ENCODE measurements at places on chromosomes 12 and 14. TPM values are rescaled to one million over a fixed set of nuclear protein-coding genes. Genes with fewer than 3 reads are reported as not detected.

DNA sequence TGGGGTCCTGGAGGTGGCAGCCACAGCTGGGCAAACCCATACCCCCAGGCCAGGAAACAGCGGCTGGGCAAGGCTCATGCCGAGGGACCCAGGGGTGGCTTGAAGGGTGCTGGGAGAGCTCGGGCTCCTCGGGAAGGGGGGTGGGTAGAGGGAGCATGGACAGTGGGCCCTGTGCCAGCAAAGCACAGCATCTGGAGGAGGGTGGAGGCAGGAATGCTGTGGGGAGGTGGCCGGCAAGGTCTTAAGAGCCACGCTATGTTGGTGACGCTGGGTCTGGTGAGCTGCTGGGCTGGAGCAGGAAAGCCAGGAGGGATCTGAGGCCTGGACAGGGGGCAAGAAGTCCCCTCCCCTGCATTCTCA is 48.2 kb upstream of the DLK1 start:
- DNase-seq: no peak

- DNase-seq: no peak
Observed at GRCh38 chr12:124024776-124025175, 51.8 kb downstream of the ZNF664 start.

DNA sequence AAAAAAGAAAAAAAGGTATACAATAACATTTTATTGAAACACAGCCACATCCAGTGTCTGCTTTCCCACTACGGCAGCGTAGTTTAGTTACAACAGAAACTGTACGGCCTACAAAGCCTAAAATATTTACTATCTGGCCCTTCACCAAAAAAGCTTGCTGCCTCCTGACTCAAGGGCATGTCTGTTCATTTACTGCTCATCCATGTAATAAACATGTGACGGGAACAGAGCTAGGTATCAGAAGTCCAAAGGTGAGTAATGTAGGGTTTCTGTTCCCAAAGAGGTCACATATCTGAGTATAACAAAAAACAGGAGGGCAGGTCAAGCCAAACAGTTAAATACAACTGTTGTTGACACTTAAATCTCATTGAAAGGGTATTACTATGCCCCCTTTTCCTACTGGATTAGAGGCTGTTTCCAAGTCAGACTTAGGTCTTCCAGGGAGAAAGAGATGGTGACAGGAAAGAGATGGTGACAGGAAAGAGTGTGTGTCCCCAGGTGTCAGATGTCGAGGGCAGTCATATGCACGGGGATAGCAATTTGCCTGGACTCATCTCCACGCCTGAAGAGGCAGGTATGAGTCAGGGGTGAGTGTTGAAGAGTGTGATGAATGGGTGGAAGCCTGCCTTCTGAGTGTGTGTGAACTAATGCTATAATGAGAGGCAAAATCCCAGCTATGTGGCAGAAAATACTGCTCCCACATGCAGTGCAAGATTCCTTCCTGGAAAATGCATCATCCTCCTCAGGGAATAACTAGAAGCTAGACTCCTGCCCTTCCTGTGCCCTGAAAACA is 77.7 kb downstream of the MAP3K9 start:
- no peak for DNase-seq

DNA sequence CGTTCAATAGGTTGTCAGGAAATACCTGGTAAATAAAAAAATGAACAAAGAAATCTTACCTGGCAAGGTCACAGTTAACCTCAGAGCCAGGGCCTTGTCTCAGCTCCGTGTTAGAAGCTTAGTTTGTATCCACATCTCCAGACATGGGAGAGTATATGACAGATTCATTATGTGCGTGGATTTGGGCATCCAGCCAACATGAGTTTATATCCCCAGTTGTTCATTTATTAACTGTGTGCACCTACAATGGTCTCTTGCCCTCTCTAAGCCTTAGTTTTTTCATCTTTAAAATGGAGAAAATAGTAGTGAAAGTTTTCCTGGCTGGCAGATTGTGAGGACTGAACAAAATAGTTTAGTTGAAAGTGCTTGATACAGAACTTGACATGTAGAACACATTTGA is 437.8 kb downstream of the NPAS3 start:
- no peak for DNase-seq

DNA sequence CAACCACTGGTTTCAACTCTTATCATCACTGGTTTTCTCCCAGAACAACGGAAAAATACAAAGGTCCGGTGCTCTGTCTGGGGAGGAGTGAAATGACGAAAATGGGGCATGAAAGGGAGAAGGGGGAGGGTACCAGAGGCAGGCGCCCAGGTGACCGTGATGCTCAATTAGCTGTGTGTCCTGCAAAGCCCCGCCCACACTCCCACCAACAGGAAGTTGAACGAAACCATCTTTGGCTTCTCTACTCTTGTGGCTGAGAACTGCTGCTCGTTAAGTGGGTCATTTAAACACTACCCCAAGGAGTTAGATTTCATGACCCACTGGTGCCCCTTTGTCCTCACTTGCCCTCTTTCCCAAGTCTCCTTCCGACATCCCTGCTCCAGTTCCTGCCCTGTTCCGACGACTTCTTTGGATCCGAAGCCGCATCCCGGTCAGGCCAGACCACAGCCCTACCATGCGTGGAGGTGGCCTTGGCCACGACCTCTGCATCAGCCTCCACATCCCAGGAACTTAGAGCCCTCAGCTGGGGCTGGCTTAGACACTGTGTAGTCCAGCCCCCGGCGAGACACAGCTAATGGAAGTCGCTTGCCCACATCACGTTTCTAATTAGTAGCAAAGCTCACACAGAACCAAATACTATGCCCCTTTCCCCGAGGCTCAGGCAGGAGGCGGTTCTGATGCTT is 11.4 kb upstream of the LRTM2 start:
- DNase-seq: no peak

GRCh38 chr12:11166300-11166699 is 4.7 kb upstream of the SMIM10L1 start:
- DNase-seq: no peak

- DNase-seq: no peak
Observed at GRCh38 chr12:131011165-131012079, 57.7 kb downstream of the ADGRD1 start.

DNA sequence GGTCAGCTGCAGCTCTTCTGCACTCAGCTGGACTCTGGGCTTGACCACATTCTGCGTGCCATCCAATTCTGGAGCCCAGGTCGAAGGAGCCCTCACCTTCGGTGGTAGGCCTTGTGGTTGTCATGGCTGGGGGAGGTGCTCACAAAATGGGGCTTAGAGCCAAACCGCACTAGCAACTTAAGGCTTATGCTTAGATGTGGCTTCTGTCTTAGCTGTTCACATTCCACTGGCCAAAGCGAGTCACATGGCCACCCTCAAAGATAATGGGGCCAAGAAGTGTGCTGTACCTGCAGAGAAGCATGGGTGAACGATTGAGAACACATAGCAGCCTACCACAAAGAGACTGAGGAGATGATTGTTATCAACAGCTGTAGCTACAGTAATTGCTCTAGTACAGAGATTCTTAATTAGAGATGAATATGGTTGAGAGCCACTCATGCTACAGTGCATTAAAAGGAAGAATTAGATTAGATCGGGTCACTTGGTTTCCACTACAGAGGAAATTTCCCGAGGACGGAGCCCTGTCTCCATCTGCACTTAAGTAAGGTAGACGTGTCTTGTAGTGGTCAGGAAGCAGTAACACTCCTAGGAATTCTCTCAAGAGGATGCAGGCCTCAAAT is 334.6 kb upstream of the FKBP4 start:
- DNase-seq: no peak

DNA sequence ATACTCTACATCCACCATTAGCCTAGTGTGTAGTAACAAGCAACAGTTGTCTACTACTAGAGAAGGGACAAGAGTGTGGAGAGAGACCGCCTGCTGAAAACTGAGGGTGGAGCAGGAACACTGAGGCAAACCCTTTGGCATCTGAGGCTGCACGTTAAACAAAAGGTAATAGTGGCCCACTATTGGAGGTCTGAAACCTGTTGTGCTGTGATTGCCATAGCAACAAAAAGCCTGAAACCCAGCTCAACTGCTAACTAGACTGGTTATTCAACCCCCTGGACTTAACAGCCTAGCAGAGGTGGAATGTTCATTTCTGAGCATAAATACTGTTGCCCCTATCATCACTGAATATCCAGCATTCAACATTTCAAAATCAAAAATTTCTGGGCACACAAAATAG is 43.0 kb downstream of the PPP4R4 start:
- DNase-seq: no peak

GRCh38 chr14:72590577-72590976 is 303.3 kb downstream of the DPF3 start:
- DNase-seq: no peak

DNA sequence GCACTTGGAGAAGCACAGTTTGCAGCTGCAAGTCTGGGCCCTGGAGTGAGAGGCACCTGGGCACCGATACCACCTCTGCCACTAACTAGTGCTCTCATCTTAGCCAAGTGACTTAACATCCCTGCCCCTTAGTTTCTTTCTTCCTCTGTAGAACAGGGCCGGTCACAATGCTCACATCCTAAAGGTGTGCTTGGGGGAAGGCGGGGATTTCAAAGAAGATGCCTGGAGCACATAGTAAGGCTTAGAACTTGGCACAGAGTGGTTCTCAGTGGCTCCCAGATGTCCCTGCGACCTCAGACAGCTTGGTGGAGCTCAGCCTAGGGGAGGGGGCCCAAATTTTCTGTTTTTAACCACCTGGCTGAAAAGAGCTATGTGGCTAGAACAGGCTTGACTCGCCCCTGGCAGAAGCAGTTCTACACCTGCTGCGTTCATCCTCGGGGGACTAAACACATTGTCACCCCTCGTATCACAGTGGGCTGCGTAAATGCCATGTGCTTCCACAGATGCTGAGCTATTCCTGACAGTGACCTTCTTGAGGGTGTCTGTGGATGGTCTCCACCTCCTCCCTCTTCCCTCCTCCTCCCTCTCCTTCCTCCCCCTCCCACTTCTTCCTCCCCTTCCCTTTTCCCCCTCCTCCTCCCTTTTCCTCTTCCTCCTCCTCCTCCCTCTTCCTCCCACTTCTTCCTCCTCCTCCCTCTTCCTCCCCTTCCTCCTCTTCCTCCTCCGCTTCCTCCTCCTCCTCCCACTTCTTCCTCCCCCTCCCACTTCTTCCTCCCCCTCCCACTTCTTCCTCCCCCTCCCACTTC is 112.1 kb downstream of the PHETA1 start:
- no peak for DNase-seq

Gene CCDC88C
- 4.1 TPM for total RNA-seq

Gene ETFBKMT
- total RNA-seq: 7.9 TPM

Gene ZNF268
- total RNA-seq: 8.3 TPM

Gene HHIPL1
- 0.96 TPM for total RNA-seq
